Hepatocyte (in vitro differentiated cells): ENCODE measurements at places on chromosomes 6 and 20.
A peak's percentile ranks its signal among the peaks of the same experiment; 100 is the strongest.

DNA sequence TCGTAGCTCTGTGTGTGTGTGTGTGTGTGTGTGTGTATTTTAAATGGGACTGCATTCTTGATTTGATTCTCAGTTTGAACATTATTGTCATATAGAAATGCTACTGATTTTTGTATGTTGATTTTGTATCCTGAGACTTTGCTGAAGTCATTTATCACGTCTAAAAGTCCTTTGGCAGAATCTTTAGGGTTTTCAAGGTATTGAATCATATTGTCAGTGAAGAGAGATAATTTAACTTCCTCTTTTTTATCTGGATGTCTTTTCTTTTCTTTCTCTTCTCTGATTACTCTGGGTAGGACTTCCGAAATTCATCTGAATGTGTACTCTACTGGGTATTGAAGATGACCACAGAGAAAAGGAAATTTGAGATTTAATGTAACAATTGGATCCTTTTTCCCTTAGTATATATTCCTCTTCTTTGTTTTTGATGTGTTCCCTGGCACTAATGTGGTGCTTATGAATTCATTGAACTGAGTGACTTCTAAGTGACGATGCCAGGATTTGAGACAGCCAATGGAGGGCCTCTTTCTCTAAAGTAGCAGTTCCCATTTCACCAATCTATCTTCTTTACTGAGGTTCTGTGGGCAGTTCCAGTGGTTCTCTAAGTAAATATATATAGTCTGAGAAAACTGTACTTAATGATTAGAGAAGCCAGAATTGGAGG is 47.6 kb downstream of the TNFAIP3 start:
- no peak for DNase-seq

GRCh38 chr6:160431226-160431625 is 83.0 kb downstream of the SLC22A3 start:
- DNase-seq = peak; percentile 78

- DNase-seq = no peak
Measured at GRCh38 chr6:3280866-3281465, 22.2 kb downstream of the PSMG4 start.

GRCh38 chr20:5642155-5642981 is 107.8 kb upstream of the SHLD1 start:
- no peak for DNase-seq

- DNase-seq = no peak
Measured at GRCh38 chr6:81735756-81736380, 16.6 kb downstream of the TENT5A start.

GRCh38 chr6:33749401-33749800 is 2.7 kb upstream of the IP6K3 start:
- DNase-seq = no peak

GRCh38 chr6:97262676-97263075 is 20.3 kb downstream of the MMS22L start:
- DNase-seq = no peak

DNA sequence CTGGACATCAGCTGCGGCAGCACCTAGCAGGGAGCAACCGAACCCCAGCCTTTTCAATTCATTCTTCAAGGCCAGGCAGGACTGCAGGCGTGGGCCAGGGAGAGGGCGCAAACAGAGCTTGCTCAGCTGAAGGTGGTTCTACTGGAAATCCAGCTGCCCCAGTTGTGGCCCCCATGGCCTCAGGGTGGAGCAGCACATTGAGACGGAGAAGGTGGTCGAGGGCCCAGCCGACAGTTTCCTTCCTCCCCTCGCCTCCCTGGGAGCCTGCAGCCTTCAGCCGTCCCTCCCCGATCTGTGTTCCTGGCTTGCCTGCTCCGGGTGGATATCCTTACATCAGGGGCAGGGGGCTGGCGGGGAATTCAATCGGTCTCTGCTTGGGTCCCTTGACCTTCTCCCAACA is 217.8 kb downstream of the ANKRD60 start:
- no peak for DNase-seq

GRCh38 chr6:78864957-78865356 is 2.4 kb upstream of the IRAK1BP1 start:
- no peak for DNase-seq

DNA sequence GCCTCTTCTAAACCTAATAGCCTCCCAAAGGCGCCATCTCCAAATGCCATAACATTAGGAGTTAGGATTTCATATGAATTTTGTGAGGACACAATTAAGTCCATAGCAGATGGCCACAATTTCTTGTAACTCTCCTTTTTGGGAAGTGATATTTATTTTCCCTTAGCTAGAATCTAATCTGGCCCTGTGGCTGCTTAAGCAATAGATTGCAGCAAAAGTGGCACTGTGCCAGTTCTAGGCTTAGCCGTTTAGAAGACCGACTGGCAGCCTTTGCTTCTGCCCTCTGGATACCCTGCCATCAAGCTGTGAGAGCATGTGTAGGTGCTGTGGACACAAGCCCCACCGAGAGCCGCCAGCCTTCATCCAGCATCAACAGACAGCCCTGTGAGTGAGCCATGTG is 15.9 kb upstream of the ADGB start:
- DNase-seq = peak; percentile 41

DNA sequence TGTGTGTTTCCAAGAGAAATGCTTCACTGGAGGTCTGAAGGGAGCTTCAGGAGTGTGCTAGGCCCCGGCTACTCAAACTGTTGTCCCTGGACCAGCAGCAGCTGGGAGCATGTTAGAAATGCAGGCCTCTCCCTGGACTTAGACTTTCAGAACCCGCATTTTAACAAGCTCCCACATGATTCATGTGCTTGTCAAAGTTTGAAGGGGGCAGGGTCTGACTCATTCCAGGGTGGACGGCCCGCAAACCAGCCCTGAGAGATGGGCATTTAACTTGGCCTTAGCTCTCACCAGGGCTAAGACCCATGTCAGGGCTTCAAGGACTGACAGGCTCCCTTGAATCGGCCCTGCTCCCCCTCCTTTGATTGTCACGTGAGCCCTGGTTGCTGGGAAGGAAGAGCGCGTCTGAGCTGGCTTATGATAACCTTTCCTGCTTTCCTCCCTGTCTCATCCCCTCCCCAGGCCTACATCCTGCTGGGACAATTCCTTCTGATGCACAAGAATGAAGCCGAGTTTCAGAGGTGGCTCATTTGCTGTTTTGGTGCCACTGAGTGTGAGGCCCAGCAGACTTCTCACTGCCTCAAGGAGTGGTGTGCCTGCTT is 35.5 kb downstream of the BANF2 start:
- DNase-seq = peak; percentile 36

GRCh38 chr6:113461153-113461932 is 395.8 kb upstream of the MARCKS start:
- DNase-seq = no peak

- DNase-seq = no peak
Measured at GRCh38 chr20:24465159-24465558, 4.3 kb upstream of the SYNDIG1 start.

DNA sequence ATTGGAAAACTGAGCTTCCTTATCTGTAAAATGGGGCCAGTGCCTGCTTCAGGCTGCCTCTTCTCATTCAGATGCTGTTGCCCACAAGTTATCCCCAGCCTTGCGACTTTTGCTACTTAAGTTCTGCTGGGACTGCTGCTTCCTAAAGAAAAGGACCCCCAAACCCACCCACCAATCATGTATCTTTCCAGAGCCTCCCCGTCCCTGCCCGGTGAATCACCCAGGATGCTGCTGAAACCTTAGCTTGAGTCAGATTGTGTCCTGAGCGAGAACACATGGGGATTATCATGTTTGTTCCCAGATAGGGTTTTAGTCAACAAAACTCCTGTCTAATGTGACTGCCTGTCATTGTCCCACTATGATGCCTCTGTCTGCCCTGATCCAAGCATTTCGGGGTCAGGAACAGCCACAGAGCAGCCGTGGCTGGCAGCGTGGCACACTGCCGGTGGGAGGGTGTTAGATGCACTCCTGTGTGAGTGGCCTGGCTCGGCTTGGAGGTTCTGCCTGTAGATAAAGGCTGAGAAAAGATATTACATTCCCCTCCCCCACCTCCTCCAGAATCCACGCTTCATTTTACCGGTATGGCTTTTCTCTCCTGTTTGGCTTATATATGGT is 79.9 kb downstream of the TOX2 start:
- no peak for DNase-seq

DNA sequence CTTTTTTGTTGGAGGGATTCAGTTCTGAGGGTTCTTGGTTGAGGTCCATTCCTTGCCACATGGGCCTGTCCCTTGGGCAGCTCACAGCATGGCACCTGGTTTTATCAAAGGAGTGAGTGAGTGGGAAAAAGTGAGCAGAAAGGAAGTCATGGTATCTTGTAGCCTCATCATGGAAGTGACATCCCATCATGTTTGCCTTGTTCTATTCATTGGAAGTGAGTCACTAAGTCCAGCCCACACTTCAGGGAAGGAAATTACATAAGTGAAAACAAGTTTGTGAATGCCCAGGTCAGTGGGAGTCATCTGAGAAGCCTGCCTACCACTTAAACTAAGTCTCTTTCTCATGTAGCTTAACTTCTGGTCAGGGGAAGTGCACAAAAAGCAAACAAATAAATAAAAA is 32.8 kb upstream of the ZNFX1 start:
- no peak for DNase-seq

GRCh38 chr6:52310932-52311331 is 26.4 kb upstream of the MCM3 start:
- DNase-seq = no peak

DNA sequence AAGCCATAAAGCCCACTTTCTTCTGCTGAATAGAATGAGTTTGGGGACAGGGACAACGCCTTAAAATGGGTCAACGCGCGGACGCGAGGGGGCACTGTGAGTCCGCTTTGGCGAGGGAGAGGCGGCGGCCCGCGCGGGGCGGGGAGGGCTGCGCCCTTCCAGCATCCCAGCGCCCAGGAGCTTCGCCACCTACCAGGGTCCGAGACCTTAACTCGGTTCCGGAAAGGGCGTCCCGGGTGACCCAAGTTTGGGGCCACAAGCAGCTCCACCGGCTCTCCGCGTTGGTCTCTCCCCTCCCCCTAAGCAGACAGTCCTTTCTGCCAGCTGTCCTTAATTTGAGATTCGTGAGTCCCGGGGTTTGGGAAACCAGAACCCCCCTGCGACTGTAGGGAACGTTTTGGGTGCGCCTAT is 1.8 kb upstream of the SAMD5 start:
- DNase-seq = peak; percentile 82

GRCh38 chr6:163460307-163460782 is 45.8 kb downstream of the QKI start:
- DNase-seq = no peak

GRCh38 chr6:47974106-47974505 is 136.9 kb downstream of the PTCHD4 start:
- no peak for DNase-seq

DNA sequence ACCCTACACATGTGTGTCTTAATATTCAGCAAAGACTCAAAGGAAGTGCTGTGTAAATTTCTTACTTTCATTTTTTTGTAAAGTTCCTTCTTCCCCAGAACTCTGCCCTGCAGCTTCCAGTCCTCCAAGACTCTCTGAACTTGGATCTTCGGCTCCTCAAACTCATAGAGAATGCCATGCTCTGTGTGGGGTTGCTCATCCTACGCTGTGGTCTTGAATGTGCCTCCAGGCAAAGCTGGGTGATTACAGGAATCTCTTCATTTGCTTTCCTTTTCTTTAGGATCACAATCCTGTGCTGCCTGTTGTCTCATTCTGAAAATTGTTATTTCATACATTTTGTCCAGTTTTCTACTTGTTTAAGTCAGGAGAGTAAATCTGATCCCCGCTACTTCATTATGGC is 14.5 kb upstream of the CDC5L start:
- no peak for DNase-seq

GRCh38 chr6:135577059-135577538 is 79.6 kb upstream of the AHI1 start:
- no peak for DNase-seq

- no peak for DNase-seq
Measured at GRCh38 chr20:4281258-4282055, 266.1 kb upstream of the RNF24 start.

DNA sequence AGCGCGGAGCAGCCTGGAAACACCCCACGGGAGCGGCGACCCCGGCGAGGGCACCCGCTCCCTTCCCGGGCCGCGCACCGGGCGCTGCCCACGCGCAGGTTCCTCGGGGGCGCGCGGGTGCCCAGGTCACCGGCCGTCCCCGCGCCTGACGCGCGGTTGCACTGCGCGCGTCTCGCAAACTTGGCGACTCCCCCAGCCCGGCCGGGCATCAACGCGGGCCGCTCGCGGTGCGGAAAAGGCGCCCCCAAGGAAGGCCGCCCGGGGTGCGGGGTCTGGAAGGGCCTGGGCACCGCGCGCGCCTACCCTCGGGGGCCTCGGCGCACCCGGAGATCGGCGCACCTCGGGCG is 555 bp upstream of the ZBTB46 start:
- no peak for DNase-seq

DNA sequence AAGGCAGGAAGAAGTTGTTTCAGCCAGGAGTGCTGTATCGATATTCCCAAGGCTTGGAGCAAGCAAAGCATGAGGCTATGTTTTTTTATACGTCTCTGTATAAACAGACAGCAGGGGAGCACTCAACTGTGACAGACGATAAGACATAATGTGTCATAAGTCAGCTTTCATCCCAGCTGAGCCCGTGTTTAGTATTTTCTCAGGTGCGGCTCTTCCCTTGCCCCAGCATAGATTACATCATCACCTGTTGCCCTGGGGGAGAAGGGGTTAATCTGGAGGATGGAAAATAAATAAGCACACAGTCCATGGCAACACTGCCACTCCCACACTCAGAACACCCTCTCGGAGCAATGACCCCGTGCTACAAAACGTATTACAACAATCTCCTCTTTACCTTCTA is 22.1 kb upstream of the KCNK5 start:
- peak; percentile 70 for DNase-seq

DNA sequence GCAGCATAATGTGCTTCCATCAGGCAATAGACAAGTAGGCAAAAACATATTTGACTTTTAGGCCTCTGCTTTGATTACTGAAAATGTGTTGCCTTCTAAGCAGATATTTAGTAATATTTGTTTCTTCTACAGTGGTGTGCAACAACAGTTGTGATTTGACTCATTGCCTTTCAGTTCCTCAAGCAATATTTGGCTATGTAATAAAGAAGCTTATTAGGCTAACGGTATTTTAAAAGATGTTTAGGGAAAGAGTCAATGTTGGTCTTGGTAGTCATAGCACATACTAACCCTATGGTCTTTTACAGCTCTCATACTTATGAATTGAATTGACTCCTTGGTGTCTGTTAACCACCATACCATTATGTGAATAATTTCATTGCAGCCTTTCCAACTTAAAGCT is 124.1 kb downstream of the GRIK2 start:
- DNase-seq = no peak

- no peak for DNase-seq
Measured at GRCh38 chr20:53995949-53996348, 74.4 kb downstream of the BCAS1 start.

GRCh38 chr6:83062225-83062624 is 3.4 kb downstream of the UBE3D start:
- DNase-seq = no peak

- peak; percentile 56 for DNase-seq
Measured at GRCh38 chr6:33172688-33173534, 19.4 kb downstream of the COL11A2 start.
